ENCODE measurements at places on chromosomes 16 and 17.

DNA sequence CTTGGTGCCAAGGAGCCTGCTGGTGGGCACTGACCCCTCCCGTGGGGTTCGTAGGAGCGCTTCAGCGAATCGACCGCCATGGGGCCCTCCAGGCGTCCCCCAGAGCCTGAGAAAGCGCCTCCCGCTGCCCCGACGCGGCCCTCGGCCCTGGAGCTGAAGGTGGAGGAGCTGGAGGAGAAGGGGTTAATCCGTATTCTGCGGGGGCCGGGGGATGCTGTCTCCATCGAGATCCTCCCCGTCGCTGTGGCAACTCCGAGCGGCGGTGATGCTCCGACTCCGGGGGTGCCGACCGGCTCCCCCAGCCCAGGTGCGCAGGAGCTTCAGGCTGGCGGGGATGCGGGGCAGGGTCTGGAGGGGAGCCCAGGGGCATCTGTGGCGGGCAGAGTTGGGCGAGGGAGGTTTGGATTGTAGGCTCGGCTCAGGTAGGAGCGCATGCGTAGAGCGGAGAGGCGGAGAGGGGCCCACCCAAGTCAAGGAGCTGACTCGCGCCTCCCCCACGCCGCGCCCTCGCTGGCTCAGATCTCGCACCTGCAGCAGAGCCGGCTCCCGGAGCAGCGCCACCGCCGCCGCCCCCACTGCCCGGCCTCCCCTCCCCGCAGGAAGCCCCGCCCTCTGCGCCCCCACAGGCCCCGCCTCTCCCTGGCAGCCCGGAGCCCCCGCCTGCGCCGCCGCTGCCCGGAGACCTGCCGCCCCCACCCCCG, 19.8 kb downstream of the FMNL1 start:
- DNase-seq = no peak

DNA sequence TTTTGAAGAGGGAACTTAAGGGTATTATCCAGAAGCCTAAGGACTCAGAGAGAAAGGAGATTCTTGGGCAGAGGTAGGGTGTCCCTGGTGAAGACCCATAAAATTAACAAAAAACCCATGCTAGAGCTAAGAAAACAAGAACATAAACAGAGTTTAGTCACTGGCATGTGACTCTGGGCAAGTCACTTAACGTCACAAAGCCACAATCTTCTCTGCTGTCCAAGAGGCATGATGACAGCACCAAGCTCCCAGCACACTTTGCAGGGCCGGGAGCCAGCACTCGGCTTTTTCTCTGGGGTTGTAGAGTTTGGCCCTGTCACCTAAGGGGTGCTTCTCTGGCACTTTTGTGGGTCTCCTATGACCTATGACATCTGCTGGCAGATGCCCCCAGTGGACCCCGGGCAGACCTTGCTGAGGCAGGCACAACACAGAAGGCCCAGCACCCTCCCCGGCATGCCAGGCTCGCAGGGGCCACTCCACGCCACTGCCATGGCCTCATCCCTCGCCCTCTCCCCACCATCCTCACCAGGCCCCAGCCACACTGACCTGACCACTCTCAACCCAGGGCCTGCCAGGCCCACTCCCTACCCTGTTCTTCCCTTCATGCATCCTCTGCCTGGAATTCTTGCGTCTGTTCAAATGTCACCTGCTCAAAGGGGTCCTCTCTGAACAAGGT, 69.8 kb downstream of the DYNLRB2 start:
- DNase-seq = no peak

DNA sequence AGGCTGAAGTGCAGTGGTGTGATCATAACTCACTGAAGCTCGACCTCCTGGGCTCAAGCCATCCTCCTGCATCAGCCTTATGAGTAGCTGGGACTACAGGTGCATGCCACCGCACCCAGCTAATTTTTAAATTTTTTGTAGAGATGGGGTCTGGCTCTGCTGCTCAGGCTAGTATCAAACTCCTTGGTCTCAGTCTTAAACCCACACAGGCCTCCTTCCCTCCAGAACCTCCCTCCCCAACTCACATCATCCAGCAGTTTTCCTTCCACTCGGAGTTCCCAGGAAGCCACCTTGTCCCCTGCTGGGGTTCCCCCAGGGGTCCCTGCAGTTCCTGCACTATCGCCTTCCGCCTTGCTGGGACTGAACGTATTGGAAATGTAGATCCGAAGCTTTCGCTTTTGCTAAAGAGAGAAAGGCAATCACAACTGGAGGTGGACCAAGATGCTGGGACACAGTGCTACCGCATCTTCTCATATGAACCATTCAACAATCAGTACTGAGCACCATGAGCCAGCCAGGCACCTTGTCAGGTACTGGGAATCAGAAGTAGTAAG, 7.2 kb downstream of the SMARCD2 start:
- DNase-seq = no peak

DNA sequence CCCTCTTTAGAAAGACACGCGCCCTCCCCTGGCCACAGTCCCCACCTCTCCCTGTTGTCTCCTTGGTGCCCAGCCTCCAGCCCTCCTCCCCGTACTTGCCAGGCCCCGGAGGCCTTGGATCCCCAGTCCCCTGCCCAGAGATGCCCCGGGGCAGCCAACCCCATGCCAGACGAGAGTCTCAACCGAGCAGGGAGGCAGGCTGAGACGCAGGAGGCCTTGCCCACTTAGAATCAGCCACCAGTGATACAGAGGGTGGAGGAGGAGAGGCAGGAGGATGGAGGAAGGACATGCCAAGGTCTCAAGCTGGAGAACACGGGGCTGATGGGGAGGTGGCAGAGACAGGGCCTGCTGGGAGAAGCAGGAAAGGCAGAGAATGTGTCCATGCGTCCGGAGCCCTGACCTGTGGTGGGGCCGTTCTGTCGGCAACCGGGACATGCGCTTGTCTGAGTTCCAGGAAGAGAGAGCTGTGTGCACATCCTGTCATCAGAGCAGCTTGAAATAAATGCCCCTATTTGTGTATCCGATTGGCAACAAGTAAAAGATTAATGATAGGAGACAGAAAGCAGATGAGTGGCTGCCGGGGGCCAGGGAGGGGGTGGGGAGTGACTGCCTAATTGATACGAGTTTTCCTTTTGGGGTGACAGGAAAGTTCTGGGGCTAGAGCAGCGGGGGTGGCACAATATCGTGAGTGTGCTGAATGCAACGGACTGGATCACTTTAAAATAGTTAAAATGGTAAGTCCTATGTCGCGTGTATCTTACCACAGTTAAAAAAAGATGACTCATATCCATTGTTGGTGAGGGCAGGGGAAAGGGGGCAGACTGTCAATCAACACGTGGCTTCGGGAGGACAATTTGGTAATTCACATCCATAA, 44.7 kb upstream of the MEAK7 start:
- no peak for DNase-seq

DNA sequence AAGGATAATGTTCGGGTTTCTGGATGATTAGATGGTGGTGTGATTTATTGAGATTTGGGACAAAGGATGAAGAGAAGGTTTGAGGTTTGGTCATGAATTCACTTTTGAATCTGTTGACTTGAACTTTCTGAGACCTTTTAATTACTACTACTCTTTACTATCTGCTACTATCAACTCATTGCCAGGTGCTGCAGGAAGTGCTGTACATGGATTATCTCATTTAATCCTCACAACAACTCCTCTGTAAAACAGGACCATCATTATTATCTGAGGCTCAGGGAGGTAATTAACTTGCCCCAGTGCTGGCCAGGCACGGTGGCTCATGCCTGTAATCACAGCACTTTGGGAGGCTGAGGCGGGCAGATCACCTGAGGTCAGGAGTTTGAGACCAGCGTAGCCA, 2.9 kb upstream of the ANKRD40 start:
- DNase-seq = no peak

GRCh38 chr17:80527016-80527645, 17.5 kb upstream of the RPTOR start:
- no peak for DNase-seq

- DNase-seq = no peak
Measured at GRCh38 chr16:56941092-56941491, 9.2 kb downstream of the HERPUD1 start.

DNA sequence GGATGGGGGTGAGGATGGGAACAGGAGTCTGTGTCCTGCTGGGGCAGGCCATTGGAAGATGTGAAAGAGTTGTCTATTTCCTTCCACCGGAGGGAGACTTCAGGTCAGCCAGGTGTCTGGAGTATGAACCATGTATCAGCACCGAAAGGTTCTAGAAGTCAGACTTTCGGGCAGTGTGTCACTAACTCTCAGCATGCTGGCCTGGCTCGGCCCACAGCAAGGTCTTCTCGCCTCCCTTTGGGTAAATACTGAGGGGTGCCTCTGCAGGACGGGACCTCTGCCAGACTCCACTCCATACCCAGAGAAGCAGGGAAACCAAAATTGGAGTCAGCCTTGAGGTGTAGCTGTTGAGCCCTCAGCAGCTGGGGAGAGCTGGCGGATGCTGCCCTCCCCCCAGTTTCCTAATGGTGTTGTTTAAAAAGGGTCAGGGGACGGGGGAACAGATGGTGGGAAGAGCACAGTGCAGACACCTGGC, 507 bp downstream of the CIITA start:
- no peak for DNase-seq

DNA sequence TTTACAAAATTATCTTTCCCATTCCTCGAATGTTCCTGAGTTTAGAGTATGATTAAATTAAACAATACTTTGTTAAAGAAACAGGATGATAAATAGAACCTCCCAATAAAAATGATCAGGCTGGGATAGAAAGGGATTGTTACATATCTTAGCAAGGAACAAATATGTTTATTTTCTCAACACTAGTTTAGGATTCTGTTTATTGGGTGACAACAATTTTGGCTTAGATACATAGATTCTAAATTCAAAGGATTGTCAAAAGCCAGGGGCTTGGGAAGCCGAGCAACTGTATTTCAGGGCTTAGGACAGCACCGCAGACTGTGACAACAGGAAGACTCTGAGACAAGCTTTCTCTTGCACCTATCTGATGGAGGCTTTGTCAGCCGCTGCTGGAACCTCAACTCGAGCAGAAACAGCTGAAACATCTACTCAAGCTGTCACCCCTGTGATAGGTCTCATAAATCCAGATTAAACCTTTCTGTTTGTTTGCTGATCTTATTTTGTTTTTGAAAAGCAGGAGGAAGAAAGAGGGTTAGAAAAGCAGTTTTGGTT, 562.8 kb upstream of the ZFHX3 start:
- DNase-seq = no peak

Data from NCI-H2107 (cell line).